Omental fat pad (tissue), 4 donors: ENCODE measurements at places on chromosomes 2 and 18. TPM values are rescaled to one million over a fixed set of nuclear protein-coding genes. Genes with fewer than 3 reads are reported as not detected.

GRCh38 chr2:69646714-69647113, 3.2 kb upstream of the AAK1 start:
- DNase-seq: no peak

DNA sequence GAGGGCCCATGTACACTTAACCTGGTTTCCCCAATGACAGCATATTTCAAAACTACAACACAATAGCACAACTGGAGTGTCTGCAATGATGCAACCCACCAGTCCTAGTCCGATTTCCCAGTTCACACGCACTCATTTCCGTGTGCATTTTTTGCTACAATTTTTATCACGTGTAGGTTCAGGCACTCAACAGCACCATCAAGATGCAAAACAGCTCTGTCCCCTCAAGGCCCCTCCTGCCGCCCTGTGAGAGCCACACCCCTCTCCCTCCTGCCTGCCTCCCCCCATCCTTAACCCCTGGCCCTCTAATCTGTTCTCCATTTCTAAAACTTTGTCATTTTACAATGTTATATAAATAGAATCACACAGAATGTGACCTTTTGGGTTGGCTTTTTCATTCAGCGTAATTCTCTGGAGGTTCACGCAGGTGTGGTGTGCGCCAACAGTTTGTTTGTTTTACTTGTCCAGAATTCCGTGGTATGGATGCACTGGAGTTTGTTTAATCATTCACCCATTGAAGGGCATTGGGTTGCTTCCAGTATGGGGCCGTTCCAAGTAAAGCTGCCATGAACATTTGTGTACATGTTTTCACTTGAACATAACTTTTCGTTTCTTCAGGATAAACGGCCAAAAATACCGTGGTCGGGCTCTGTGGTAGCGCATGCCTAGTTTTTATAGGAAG, 8.4 kb downstream of the KCNIP3 start:
- DNase-seq: no peak

GRCh38 chr2:202035089-202035940, 1.7 kb downstream of the FZD7 start:
- no peak for DNase-seq

- no peak for DNase-seq
These were observed 1.4 kb upstream of the CTNNA2 start for GRCh38 chr2:79511320-79511951.

- no peak for DNase-seq
These were observed 32.1 kb upstream of the DPP4 start for GRCh38 chr2:162106146-162106551.

DNA sequence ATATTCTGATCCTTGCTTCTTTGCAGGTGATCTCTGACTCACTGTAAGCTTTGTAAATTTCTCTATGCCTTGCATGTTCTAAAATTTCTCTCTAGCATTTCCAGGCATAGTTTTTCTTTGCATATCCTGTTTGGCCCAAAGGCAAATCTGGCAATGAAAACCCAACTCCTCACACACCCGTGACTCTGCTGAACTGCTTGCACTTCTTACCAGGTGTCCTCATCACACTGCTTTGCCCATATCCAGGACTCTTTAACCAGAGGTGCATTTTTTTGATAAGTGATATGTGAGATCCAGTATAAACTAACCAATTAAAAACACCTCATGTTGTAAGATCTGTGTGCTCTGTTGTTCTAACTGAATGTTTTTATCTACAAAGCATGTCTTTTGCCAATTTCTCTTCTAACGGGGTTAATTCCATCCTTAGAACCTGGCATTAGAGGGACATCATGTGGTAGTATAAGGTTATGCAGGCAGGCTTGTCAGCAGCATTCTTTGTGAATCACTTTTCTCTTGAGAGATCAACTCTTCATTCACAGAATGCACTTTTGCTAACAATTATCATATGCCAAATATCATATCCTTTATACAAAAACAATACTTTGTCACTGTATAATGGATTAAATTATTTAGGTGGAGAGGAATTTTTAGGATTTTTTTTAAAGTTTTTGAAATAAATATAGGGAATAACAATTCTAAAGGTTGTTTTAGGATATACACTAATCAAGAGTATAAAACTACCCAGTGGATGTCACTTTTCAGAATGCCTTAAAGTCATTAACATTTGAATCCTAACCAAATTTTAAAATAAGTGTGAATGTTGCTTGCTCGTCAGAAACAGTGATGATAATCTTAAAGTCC, 20.8 kb upstream of the TMX3 start:
- no peak for DNase-seq

GRCh38 chr2:187091664-187092063, 242.7 kb upstream of the ZSWIM2 start:
- DNase-seq: no peak

- DNase-seq: no peak
These were observed 101.3 kb downstream of the RAD51AP2 start for GRCh38 chr2:17416884-17417391.

The IL1F10 gene
- not detected for total RNA-seq

The SLC23A3 gene
- 1.3 TPM for total RNA-seq

The ANKRD39 gene
- 8.0 TPM for total RNA-seq

The AMER3 gene
- total RNA-seq: not detected

The KIF1A gene
- total RNA-seq: not detected

The MARS2 gene
- total RNA-seq: 8.5 TPM

The HOXD13 gene
- total RNA-seq: not detected

The FAM161A gene
- total RNA-seq: 1.7 TPM

The EML6 gene
- 1.4 TPM for total RNA-seq

The LTBP1 gene
- total RNA-seq: 81.0 TPM
